ENCODE measurements at places on chromosomes 5 and 9.

DNA sequence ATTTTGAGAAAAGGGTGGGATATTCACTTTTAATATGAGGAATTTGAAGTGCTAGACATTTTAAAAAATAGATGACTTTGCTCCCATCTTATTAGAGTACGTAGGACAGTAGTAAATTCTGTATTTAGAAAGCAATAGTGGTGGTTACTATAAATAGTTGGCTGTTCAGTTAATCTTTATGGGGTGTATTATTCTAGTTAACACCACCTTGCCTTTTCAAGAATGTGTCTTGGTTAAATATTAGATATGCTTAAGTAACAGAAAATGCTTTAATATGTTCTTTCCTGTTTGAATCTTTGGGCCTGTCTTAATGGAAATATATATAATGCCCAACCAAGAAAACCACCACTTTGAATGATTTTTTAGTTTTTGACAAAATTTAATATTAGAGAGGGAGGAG, 608.7 kb upstream of the FAM174A start:
- no peak for DNase-seq

DNA sequence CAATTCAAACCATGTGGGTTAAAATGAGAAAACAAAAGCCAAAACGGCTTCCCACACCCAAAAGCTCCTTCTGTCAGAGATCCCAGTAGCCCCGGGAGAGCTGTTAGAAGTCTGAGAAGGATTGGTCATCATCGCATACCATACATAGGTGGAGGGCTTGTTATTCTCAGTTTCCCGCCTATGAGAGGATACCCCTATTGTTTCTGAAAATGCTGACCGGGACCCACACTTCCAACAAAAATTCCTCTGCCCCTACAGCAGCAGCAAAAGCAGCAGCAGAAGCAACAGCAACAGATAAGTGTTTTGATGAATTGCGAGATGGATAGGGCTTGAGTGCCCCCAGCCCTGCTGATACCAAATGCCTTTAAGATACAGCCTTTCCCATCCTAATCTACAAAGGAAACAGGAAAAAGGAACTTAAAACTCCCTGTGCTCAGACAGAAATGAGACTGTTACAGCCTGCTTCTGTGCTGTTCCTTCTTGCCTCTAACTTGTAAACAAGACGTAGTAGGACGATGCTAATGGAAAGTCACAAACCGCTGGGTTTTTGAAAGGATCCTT, at the start of gene TEK:
Gene TEK (plus strand): TSS at position 245 of the 561 bp plus-strand sequence. CDS start 366 bp downstream, outside the sequence.
- no peak for DNase-seq

GRCh38 chr9:13412331-13412730, 132.8 kb upstream of the MPDZ start:
- DNase-seq = no peak

- no peak for DNase-seq
These were observed 8.7 kb downstream of the GALNT10 start for GRCh38 chr5:154199263-154199662.

GRCh38 chr5:158878227-158878626, 221.5 kb downstream of the EBF1 start:
- DNase-seq = no peak

- DNase-seq = no peak
These were observed 9.3 kb downstream of the TPPP start for GRCh38 chr5:683551-684481.

GRCh38 chr9:89593727-89594427, 10.9 kb upstream of the GADD45G start:
- DNase-seq = no peak

GRCh38 chr5:27476356-27476988, 438.1 kb upstream of the CDH9 start:
- no peak for DNase-seq

- no peak for DNase-seq
These were observed 434.9 kb downstream of the NFIB start for GRCh38 chr9:13879011-13879410.

DNA sequence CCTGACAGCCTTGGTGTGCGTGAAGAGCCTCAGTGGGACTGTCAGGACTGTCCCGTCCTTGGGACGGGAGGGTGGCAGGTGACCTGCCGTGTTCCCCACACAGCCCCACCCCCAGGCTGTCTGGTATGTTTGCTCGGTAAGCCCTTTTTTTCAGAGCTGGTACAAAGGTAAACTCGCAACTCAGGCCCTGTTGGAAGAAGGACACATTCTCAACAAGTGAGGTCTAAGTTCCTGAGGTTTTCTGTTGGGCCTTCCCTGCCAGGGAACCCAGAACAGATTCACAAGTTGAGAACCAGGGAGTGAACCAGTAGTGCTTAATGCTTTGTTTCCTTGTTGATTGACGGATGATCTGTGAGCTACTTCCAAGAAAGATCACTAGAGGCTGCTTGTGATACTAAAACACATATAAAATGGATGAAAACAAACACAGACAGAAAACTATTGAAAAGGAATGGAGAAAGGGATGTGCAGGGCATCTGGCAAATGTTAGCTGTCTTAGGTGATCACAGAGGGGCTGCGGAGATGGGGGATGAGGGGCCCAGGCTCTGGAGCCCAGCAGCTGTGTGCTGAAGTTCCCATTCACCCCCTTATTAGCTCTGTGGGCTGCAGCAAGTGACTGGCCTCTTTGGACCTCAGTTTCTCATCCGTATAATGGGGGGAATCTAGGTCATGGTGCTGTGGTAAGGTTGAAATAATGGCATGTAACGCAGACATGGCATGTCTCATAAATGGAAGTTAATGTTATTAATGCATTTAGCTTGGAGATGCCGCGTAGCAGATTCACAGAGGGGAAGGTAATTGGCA, 2.7 kb downstream of the NDST1 start:
- DNase-seq = no peak

DNA sequence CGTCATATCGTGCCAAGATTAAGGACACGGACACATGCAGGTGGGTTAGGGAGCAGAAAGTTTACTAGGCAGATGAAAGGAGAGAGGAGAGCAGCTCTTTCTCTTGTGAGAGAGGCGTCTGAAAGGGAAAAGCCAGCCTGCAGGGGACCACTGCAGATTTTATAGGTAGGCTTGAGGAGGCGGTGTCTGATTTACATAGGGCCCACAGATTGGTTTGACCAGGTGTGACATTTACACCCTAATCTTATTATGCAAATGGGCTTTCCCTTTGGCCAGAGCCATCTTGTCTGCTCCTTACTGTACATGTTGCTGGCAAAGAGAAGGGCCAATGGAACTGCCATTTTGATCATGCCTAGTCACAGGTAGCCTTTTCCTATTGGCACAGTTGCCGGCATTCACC, 137.2 kb upstream of the TAF11L2 start:
- DNase-seq = no peak

GRCh38 chr5:1144089-1144488, 32.2 kb upstream of the SLC12A7 start:
- DNase-seq = no peak

GRCh38 chr5:126335886-126336285, 87.3 kb upstream of the GRAMD2B start:
- no peak for DNase-seq

GRCh38 chr5:74575741-74576538, 64.6 kb downstream of the ENC1 start:
- no peak for DNase-seq

DNA sequence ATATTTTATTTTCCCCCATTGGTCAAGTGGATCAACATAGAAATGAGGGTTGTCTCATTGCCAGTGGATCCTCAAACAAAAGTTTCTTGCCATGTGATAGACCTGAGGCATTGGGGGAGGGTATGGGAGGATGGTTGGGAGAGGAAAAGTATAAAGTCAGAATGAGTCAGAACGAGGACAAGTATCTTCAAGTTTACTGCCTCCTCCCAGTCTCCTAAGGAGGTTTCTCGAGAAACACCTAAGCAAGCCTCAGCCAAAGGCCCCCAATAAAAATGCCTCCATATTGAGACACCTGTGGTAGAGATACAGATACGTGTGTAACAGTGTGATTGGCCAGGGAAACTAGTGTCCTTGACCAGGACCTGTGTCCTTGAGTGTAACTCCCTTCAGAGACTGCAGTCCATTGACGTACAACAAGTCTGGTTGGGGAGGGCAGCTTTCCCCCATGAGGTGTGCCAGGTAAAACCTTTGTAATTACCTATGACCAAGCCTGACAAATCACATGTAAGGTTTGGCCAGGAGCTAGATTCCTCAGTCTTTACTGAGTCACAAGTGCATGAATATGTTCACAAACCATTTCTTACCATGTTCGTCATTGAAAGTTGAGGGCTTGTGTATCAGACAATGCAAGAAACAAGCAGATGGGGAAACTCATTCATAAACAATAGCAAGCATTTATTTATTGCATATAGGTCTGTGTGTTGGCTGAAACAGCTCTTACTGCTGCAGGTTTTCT, 198.6 kb upstream of the SH3GL2 start:
- no peak for DNase-seq
